ENCODE measurements at places on chromosomes 6 and 20. TPM values are rescaled to one million over a fixed set of nuclear protein-coding genes. Genes with fewer than 3 reads are reported as not detected.

Gene SLC35F1
- polyA plus RNA-seq, result 0.02 TPM

GRCh38 chr6:155245193-155245592, 18.6 kb upstream of the CLDN20 start:
- DNase-seq, result no peak

Gene CLPSL2
- polyA plus RNA-seq, result not detected

- no peak for DNase-seq
Measured at GRCh38 chr6:157712585-157713295, 110.3 kb upstream of the SNX9 start.

GRCh38 chr6:27840572-27840971, 71.6 kb downstream of the OR2B2 start:
- no peak for DNase-seq

- no peak for DNase-seq
Measured at GRCh38 chr6:81309811-81310210, 442.7 kb downstream of the TENT5A start.

DNA sequence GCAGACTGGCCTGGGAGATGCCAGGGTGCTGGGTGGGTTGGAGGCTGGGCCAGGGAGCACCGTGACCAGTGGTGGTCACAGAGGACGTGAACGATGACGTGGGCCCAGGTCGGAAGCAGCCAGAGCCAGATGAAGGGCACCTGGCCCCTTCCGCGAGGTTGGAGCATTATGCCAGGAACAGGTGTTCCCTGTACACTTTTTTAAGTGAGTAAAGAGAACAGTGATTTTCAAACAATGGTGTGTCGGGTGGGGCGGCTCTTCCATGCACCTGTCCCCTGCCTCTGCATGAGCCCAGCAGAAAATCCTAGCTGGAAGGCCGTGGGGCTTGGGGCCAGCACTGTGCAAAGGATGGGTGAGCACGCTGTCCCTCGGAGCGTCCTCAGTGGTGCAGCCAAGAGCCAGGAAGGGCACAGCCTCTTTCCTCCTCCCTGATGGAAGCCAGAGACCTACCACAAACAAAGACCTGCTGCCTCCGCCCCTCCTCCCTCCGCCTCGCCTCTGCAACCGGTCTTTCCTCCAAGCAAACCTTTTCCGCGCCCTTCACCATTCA, 350.5 kb downstream of the ZFAND3 start:
- DNase-seq, result no peak

- no peak for DNase-seq
Measured at GRCh38 chr6:24554474-24554873, 59.7 kb downstream of the ALDH5A1 start.

GRCh38 chr20:46545827-46546138, 4.7 kb downstream of the OCSTAMP start:
- DNase-seq, result no peak

Gene DNAH8
- not detected for polyA plus RNA-seq

Gene GNMT
- 0.10 TPM for polyA plus RNA-seq

- no peak for DNase-seq
Measured at GRCh38 chr6:49698478-49698877, 14.9 kb downstream of the CRISP2 start.

DNA sequence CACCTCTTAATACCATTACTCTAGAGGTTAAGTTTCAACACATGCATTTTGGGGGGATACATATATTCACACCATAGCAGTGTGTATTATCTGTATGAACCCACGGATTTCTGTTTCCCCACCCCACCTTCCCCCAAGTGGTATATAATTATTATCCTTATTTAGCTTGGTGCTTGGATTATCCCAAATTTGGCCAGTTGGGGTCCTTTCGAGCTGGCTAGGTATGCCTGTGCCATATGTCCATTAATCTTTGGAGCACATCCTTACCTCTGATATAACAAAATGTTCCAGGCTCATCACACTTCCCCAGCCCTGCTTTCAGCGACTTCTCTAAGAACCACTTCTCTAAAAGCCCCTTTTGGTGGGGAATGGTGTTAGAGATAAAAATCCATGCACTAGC, 118.7 kb upstream of the MLIP start:
- DNase-seq, result no peak
